ENCODE measurements at places on chromosomes 2 and 18.

GRCh38 chr2:26534865-26535662 is 57.1 kb upstream of the OTOF start:
- no peak for DNase-seq

DNA sequence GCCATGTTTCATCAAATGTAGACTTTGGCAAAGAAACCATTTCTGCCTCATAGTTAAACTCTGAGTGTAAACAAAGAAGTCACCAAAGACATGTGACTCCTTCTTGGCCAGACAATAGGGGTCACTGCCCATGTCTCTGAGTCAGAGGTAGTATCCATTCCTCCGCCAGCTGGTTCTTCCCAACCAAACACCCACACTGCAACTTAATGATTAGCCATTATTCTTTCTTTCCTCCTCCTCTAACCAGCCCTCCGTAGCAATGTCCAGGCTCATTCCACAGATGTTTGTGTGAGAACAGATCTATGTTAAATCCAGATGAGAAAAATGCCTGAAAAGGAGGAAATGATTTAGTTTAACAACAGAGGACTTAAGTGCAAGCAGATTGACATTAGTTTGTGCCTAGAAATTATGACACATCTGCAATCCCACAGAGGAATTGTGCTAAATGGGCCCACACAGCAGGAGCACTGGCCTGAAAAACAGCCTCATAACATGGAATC is 127.9 kb upstream of the SH3BP4 start:
- DNase-seq, result no peak

- no peak for DNase-seq
Observed at GRCh38 chr2:142222715-142223114, 91.9 kb upstream of the LRP1B start.

- no peak for DNase-seq
Observed at GRCh38 chr2:230299618-230300017, 27.4 kb upstream of the SP140L start.
